ENCODE measurements at places on chromosomes 12 and 14.

DNA sequence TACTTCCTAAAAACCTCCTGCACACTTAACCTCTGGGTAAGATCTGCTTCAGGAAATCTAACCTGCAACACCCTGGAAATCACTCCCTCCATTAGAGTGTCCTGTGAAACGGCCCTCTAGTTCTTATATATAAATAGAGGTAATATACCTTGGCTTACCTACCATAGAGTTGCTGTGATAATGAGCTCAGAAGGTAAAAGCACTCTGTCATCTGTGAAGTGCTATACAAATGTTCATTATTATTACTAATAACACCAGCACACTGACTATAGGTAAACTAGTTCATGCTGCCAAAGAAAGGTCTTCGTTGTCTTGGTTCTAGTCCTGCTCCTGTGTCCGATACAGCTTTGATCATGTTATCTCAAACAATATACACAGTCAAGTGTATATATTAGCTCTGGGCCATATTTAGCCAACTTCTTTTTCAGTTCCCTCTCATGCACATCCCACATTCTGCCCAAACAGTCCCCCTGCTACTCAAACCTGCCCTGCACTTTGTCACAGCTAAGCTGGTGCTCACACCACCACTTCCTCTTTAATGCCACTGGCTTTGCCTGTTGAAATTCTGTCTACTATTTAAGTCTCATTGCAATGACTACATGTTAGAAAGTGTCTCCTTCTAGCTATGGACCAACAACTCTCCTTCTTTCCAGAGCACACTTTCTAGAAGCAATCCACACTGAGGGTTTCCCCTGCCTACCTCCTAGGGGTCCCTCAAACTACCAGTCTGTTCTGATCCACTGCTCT lies 5.1 kb downstream of the E2F7 start:
- DNase-seq, result no peak

DNA sequence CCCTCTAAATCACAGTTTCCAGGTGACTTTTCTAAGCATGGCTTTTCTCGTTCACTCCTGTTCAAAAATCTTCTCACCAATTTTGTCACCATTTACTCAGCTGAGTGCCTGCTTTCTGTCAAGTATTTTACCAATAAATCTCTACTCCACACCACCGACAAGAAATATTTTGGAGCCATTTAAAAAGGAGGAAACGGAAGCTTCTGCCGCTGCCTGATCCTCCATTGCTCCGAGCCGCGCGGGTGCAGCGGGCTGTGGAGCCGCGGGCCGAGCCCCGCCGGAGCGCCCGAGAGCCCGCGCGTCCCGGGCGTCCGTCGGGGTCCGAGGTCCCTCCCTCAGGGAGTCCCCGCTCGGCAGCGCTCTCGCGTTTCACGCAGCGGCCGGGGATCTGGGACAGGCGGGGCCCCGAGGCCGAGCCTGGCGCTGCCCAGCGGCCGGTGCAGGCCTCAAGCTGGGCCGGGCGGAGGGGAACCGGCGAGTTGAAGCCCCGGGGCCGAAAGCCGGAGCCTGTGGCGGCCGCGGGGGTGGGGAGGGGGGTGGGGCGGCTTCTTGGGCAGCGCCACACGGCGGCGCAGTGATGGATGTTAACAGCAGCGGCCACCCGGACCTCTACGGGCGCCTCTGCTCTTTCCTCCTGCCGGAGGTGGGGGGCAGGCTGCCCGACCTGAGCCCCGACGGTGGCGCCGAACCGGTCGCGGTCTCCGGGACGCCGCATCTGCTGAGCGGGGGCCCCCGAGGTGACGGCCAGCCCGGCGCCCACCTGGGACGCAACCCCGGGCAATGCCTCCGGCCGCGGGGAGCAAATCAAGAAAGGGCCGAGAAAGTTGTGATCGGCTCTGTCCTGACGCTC lies 1.1 kb upstream of the HEBP1 start:
- no peak for DNase-seq

GRCh38 chr14:95315579-95315978 lies 4.1 kb downstream of the CLMN start:
- no peak for DNase-seq

DNA sequence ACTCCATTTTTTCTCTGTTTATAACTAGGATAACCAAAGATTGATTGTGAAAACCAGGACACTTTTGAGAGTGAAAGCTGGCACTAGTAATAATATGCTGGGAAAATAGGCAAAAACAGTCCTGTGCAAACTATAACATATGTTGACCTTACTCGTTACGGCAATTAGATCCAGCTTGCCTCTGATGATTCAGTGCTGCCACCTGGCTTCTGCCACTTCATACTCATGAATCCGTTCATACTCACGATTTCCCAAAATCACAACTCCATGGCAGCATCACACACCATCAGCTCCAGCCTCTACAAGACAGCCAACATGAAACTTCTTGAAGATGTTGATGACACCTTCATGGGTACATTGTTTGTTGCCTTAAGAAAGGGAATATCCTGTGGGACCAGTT lies 49.1 kb upstream of the CAND1 start:
- DNase-seq, result no peak

DNA sequence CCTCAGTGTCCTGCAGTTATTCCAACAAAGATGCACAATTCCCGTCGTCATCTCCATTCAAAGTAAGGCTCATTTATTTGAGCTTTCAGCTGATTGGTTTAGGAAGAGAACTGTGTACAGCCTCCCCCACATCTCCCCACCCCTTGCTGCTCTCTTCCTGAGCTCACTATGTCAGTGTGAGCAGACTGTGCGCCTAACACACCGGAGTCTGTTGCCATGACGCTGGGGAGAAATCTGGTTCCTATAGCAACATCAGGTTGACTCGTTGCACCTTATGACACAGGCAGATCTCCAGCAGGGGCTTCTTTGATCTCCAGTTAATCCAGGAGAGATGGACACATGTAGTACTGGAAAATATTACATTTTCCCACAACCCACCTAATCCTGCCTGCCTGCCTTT lies 319.4 kb downstream of the CACNA1C start:
- DNase-seq, result no peak

DNA sequence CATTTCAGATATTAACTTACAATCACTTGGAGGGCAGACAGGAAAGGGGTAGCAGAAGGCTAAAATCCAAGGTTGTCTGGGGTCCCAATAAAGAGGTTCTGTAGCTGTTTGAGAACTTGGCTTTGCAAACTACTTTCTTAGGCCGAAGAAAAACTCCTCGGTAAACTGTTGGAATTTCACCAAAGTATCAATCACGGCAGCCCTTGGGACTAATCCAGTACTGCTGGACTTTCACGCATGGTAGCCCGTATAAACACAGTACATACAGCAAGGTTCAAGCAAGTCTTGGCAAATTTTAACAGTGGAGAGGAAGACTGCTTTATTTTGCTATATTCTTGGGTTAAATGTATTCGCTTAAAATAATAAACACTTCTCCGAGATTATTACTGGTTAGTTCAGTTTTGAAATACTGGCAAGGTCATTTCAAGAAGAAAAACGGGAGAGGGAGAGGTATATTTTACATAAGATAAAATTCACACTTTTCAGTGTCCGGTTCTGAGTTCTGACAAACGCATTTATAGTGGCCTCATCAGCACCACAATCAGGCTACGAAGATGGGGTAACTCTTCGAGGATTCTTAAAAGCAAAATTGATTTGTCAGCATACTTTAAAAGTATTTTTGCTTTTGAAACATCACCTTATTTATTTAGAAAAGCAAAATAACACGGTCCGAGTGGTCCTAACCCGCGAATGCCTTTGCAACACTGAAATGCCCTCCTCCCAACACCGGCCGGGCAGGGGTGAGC lies 1.3 kb downstream of the SETD3 start:
- DNase-seq, result no peak

DNA sequence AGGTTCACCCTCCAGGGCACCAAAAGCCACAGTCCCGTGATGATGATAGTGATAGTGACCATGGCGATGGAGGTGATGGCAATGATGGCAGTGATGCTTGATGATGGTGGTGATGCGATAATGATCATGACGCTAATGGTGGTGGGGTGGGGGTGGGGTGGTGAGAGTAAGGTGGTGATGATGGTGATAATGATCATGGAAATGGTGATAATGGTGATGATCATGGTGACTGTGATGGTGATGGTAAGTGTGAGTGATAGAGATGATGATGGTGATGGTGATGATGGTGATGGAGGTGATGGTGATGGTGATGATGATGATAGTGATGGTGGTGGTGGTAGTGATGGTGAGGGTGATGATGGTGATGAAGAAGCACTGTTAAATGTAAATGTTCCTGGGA lies 96.9 kb downstream of the SYNE3 start:
- DNase-seq, result no peak

DNA sequence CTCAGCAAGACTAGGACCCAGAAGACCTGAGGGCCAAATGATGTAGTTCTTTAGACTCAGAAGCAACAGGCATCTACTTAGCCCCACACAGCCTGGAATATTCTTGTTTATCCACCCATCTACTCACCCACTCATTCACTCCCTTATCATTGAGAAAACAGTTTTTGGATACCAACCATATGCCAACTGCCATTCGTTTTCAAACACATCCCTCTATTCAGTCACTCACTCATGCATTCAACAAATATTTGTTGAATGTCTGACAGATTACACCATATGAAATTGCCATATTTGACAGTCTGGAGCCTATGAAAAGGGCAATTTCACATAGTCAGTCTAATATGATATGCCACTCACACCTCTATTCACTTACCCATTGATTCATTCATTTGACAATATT lies 103.2 kb downstream of the NT5DC3 start:
- no peak for DNase-seq

DNA sequence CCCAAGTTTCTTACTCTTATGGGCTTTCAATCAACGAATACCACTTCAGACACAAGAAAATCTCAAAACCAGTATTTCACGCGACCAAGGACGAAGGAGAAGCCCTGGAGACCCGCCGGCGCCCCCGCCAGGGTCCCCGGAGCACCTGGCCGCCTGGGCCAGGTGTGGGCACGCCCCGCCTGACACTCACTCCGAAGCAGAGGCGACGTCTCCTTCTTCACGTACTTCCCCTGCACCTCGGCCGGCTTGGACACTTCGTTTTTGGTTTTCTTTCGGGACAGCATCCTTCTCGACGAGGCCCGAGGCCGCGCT lies 466 bp downstream of the SAV1 start:
- DNase-seq, result no peak

- DNase-seq, result no peak
These were observed 45.6 kb downstream of the DDX11 start for GRCh38 chr12:31119192-31119802.

DNA sequence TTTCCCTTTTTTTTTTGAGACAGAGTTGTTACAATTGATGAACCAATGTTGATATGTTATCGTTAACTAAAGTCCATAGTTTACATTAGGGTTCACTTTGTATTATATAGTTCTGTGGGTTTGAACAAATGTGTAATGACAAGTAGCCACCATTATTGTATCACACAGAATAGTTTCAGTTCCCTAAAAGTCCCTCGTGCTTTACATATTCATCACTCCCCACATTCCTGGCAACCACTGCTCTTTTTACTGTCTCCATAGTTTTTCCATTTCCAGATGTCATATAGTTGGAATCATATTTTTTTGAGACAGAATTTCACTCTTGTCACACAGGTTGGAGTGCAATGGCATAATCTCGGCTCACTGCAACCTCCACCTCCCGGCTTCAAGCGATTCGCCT lies 12.5 kb downstream of the HSD17B6 start:
- no peak for DNase-seq

DNA sequence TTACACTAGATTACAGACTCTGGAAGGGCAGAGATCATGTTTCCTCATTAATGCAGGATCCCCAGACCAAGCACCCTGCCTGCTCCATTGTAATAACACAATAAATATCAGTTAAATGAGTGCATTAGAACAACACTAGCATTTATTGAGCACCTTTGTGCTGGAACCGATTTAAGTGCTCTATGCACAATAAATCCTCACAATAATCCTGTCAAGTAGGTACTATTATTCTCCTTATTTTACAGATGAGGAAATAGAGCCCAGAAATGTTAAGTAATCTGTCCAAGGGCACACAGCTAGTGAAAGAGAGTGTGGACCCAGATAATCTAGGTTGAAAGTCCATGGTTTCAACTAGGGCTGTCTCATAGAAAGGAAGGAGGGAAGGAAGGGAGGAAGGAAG lies 69.8 kb downstream of the MAP1LC3B2 start:
- DNase-seq, result no peak

GRCh38 chr14:52825085-52825484 lies 33.7 kb upstream of the GNPNAT1 start:
- DNase-seq, result no peak

GRCh38 chr12:79162948-79163347 lies 298.4 kb downstream of the SYT1 start:
- DNase-seq, result no peak

DNA sequence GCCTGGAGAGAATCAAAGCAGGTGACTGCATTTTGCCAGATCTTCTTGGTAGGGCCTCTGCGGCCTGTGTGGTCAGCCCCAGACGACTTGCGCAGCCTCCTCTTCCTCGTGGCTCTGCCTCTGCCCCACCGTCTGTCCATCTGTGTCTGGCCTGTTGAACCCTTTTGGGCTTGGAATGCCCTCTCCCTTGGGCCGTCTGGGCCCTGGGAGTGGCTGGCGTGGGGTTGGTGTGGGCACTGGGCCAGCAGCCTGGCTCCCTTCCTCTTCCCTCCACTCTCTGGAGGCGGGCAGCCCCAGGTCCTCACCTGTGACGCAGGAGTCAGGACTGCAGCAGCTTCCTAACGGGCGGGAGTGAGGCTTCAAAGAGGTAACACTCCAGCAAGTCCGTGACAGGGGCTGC lies 9.7 kb upstream of the CCDC197 start:
- DNase-seq, result no peak

- no peak for DNase-seq
These were observed 31.6 kb upstream of the NUDT14 start for GRCh38 chr14:105212541-105213300.

- peak; percentile 53 for DNase-seq
These were observed at the start of gene IGFBP6 for GRCh38 chr12:53097564-53098353. Gene IGFBP6, plus strand, starts transcription at chr12:53097667. Its CDS starts 51 bp downstream, at chr12:53097718.

- no peak for DNase-seq
These were observed 6.3 kb downstream of the DDX55 start for GRCh38 chr12:123608182-123608581.

DNA sequence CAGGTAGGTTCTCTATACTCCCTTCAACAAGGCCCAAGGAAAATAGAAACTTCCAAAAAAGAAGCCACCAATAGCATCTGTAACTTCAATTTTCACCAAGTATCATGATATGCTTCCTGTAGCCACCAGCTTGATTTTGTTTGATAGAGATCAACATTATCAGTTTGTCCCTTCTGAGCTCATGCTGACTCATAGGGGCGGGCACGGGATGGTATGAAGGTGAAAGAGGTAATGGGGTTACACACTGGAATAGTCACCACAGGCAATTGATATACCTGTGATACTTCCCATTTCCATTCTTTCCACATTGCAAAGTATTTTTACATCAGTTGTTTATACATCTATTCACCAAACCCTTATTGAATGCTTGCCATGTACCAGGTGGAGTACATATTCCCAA lies 134.1 kb downstream of the KCNA5 start:
- no peak for DNase-seq

All from gastrocnemius medialis (tissue), 4 donors.